ENCODE measurements at places on chromosomes 16 and 17.

DNA sequence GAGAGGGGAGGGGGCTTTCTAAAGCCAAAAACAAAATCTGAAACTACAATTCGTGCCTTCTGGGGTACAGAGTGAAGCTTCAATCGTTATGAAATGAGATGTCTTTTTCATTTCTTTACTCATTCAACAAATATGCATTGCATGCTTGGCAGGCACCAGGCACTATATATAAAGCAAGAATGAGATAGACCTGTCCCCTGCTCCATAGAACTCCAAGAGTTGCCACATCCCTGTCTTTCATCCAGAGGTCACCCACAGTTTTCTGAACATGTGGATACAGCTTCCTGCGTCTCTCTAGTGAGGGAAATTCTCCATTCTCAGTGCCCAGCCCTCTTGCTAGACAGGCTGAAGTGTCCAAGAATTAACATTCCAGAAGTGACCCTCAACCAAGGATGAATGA, 343.2 kb upstream of the MAF start:
- DNase-seq: no peak

DNA sequence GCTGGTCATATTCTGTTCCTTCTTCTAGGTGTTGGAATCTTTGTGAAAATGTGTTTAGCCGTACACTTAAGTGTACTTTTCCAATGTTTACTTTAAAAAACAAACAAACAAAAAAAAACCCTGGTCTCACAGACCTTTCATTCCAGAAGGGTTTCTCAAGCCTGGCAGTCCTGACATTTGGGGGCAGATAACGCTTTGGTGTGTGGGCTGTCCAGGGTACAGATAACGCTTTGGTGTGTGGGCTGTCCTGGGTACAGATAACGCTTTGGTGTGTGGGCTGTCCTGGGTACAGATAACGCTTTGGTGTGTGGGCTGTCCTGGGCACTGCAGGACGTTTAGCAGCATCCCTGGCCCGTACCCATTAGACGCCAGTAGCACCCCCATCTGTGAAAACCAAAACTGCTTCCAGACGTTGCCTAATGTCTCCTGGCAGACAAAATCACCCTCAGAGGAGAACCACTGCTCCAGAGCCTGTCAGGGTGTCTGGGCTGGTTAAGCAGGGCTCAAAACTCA, 15.2 kb upstream of the FLCN start:
- DNase-seq: no peak

GRCh38 chr17:27491713-27492190, 35.5 kb downstream of the KSR1 start:
- no peak for DNase-seq

DNA sequence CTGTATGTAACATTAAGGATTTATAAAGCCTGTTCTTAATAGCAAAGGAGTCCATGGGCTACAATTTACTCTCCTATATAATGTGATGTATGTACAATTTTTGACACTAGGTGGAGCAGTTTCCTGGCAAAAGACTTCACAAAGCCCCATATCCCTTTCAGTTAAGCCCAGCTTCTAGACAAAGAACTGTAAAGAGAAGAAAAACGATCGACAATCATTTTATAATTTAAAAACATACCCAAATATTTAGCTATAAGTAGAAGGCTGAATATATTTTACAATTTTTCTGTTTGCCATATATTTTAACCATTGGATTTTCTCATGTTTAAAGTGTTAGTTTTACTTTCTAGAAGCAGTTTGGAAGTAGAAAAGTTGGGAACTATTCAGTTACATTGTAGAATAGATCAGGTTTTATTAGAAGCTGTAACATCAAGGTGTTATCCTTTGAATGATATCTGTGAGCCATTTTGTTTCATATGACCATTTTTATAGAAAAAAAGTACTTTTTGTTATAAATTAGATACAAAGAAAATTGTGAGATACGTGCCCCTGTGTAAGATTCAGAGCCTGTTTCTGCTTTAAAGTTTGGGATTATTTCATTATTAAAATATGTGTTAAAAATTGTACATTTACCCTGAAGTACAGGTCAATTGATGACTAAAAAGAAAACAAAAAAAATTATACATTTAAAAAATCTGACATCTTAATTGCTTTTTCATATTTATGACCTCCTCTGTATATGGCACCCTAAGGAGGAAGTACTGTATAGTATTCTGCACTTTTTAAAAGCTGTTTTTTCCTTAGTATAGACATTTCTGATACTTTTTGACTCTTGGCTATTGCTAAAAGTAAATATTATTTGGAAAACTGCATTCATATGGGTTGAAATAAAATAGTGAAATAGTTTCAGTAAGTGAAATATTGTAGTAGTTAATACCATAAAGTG, 46.3 kb downstream of the VMP1 start:
- DNase-seq: peak; percentile 31

DNA sequence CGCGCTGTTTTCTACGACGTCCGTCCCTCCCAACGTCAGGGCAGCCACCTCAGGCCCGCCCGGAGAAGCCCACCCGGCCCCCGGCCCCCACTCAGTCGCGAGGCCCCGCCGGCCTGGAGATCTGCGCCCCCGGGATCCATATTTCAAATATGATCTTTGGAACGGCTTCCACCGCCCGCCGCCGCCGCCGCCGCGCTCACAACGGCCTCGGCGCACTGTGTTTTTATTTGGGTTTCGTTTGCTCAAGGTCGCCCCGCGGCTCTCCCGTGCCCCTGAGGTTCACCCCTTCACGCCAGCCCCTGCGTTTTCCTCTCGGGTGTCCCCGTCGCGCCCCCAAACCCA, 4.2 kb upstream of the CBX4 start:
- no peak for DNase-seq

GRCh38 chr17:5794385-5794784, 210.1 kb upstream of the NLRP1 start:
- DNase-seq: no peak

GRCh38 chr17:8825802-8826201, 26.6 kb upstream of the MFSD6L start:
- no peak for DNase-seq

GRCh38 chr17:61427567-61427966, 24.7 kb upstream of the TBX4 start:
- DNase-seq: no peak

GRCh38 chr16:83803811-83804210, 4.0 kb upstream of the HSBP1 start:
- no peak for DNase-seq

DNA sequence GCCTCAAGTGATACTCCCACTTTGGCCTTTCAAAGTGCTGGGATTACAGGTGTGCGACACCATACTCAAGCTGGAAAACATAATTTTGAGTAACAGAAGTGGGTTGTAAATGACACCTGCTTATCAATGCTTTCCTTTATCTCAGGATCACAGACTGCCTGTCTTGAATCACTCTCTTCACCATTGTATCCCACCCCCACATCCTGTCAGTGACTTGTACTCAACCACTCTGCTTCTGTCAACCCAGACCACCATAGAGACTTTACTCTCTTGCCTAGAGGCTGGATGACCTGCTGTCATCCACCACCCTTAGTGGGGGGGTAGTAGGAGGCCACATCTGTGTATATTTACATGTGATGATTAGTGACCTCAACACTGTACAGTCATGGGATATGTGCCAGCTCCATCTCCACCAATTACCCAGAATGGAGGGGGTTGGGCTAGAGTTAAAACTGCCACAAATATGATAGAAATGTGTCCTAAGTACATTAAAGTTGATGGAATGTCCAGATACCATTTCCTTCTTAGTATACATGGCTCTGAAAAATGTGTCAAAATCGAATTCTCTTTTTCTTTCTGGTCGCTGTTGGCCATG, 338.7 kb downstream of the GRIN2A start:
- DNase-seq: no peak

- no peak for DNase-seq
These were observed 25.5 kb upstream of the ZNF750 start for GRCh38 chr17:82865274-82865673.

- no peak for DNase-seq
These were observed 4.5 kb upstream of the ZC3H7A start for GRCh38 chr16:11801481-11802021.

- DNase-seq: no peak
These were observed 24.1 kb upstream of the ENGASE start for GRCh38 chr17:79050551-79050950.

GRCh38 chr17:27549251-27549893, 81.6 kb upstream of the LGALS9 start:
- DNase-seq: no peak

DNA sequence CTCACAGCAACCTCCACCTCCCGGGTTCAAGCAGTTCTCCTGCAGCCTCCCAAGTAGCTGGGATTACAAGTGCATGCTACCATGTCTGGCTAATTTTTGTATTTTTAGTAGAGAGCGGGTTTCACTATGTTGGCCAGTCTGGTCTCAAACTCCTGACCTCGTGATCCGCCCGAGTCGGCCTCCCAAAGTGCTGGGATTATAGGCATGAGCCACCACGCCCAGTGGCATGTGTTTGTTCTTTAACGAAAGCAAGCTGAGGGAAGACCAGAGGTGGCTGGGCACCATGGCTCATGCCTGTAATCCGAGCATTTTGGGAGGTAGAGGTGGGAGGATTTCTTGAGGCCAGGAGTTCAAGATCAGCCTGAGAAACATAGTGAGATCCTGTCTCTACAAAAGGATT, 18.1 kb downstream of the TNFRSF13B start:
- DNase-seq: no peak

GRCh38 chr16:67653128-67653788, 6.8 kb downstream of the ACD start:
- no peak for DNase-seq

DNA sequence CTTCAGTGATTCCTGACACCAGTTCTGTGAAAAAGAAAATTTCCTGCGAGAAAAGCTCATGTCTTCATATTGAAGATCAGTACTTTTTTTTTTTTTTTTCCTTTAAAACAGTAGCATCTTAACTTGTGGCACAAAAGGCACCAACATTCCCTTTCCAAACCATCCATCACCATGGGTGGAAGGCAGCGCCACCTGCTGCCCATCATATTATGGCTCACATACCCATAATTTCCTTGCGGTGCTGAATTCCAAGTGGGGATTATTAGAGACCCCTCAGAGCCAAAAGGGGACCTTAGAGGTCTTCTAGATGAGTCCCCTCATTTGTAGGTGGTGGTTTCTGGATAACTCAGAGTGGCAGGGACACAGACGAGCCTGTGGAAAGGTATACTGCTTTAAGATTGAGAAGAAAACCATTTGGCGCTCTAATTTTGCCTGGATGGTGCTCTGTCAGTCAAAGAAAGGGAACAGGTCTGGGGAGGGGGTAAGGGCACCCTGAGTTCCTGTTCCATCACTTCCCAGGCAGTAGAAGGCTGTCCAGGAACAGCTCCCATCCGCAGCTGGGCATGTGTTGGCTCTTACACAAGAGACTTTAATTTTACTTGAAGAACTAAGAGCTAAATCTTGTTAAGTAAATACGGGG, 7.9 kb upstream of the SOST start:
- DNase-seq: peak; percentile 23

DNA sequence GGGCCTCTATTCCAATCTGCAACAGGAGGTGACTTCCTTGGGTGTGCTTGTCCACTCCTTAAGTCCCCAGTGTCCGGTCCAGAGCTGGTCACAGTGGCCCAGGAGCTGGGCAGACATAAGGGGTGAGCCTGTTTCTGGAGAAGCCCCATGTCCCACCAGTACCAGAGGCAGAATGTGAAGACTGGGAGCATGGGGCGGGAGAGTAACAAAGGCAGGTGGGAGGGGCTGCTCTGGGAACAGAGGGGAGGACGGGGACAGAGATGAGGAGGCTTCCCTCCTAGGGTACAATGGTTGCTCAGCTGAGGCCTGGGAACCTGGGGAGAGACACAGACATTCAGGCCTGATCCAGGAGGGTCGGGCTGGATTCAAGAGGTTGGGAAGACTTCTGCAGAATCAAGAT, 323.3 kb upstream of the TNRC6C start:
- no peak for DNase-seq

DNA sequence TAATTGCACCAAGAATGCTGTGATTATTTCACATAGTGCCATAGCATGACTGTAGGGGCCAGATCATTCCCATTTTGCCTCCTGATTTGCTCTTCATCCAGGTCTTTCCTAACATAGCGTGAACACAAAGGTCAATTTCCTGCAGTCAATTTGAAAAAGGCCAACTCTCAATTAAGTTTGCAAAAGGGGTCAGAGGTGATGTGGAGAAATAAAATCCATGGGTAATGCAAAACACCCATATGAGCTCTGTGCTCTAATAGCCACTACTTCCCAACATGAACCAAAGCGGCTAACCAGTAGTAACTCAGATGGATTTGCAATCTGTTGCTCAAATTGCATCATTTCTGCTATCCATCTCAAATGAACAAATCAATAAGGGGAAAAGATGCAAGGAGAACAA, 275.5 kb upstream of the SOX9 start:
- no peak for DNase-seq

- DNase-seq: no peak
These were observed 50.1 kb downstream of the LMF1 start for GRCh38 chr16:920717-921116.

- DNase-seq: peak; percentile 74
These were observed at the start of gene ABCA5 for GRCh38 chr17:69327060-69327831. TSS of gene ABCA5 (minus strand) at chr17:69327133. CDS start at chr17:69314415, 12,718 bp downstream.

DNA sequence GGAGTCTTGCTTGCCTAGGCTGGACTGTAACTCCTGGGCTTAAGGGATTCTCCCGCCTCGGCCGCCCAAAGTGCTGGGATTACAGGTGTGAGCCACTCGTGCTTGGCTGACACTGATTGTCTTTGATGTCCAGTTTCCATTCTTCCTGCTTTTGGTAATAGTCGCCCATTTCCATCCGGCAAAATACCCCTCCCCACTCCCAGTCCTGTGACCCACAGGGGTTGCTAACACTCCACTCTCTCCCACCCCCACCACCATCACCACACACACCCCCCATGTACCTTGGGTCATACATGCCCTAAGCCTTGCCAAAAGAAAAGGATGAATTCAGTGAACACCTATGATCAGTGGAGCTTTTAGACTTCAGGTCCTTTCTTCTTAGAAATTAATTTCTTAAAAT, 52.8 kb upstream of the MYH10 start:
- DNase-seq: no peak

DNA sequence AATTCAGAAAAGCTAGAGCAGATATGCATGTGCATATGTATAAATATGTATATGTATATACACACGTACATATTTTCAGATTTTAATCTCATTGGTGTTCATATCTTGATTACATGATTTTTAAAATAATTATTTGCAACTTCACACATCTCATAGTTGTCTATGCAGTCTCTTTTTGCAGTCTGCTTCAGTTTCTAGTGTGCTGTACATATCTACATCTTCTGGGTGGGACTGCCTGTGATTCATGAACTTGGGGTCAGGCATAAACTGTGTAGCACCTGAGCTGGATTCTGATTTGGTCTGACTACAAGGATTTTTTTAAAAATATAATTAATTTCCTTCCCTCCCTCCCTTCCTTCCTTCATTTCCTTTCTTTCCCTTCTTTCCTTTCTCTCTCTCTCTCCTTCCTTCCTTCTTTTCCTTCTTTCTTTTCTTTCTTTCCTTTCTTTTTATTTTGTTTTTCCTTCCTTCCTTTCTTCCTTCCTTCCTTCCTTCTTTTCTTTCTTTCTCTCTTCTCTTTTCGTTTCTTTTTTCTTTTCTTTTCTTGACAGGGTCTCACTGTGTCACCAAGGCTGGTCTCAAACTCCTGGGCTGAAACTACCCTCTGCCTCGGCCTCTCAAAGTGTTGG, 96.5 kb downstream of the TANGO6 start:
- DNase-seq: no peak
